ENCODE measurements at places on chromosomes 13 and 19. TPM values are rescaled to one million over a fixed set of nuclear protein-coding genes. Genes with fewer than 3 reads are reported as not detected.
A peak's percentile ranks its signal among the peaks of the same experiment; 100 is the strongest.

C1QTNF9B gene
- polyA plus RNA-seq: 2.5 TPM

TNNI3 gene
- polyA plus RNA-seq: 1.9 TPM

EPSTI1 gene
- 2.6 TPM for polyA plus RNA-seq

TYROBP gene
- polyA plus RNA-seq: 25.8 TPM

LRG1 gene
- 0.43 TPM for polyA plus RNA-seq

PROZ gene
- polyA plus RNA-seq: 0.17 TPM

UGGT2 gene
- polyA plus RNA-seq: 17.9 TPM

ZNF415 gene
- 9.6 TPM for polyA plus RNA-seq

TNFSF9 gene
- 0.58 TPM for polyA plus RNA-seq

GRCh38 chr19:33219261-33219815 is 6.3 kb downstream of the SLC7A10 start:
- no peak for DNase-seq

- DNase-seq: no peak
These were observed 44.0 kb upstream of the CYP2B6 start for GRCh38 chr19:40947114-40947513.

DNA sequence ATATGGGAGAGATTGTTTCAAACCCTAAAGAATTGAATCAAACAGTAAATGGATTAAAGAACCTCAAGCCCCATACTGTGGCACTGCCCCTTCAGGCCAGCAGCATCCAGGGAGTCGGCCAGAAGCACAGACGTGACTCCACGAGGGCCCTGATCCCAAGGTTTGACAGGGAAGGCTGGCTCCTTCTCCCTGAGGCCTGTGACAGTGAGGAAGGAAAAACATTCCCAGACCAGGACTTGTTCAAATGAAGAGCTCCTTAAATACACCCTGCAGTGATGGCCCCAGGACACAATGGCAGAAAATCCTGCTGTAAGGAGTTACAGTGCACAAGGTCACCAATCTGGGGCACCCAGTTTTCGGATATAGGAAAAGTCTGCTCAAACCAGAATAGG is 91.0 kb downstream of the COL4A1 start:
- DNase-seq: no peak

DNA sequence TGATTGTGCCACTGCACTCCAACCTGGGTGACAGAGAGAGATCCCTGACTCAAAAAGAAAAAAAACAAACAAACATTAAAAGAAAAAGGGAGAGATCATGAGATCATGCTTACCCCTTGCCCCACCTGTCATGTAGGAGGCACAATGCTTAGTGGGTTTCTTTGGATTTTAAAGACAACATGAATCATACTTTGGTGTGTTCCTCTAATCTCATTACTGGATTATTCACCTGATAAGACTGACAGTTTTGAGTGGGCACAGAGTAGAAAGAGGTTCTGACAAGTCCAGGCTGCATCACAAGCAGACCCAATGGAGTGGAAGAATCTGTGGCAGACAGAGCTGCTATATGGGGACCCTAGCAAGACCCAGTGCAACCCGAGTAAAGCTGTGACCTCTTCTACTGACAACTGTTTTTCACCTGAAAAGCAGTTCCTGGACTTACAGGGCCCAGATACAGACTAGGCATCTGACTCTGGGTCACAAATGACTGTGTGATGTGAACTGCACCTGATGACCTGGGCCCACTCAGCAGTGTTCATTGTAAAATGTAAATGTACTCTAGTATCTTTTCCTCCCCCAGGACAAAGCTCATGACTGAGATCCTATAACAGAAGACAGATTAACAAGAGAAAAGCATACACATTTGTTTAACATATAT is 28.9 kb upstream of the USP12 start:
- DNase-seq: no peak

- DNase-seq: no peak
These were observed 385.8 kb downstream of the KCNRG start for GRCh38 chr13:50401049-50401505.

- no peak for DNase-seq
These were observed 2.0 kb downstream of the LMTK3 start for GRCh38 chr19:48509467-48510194.

DNA sequence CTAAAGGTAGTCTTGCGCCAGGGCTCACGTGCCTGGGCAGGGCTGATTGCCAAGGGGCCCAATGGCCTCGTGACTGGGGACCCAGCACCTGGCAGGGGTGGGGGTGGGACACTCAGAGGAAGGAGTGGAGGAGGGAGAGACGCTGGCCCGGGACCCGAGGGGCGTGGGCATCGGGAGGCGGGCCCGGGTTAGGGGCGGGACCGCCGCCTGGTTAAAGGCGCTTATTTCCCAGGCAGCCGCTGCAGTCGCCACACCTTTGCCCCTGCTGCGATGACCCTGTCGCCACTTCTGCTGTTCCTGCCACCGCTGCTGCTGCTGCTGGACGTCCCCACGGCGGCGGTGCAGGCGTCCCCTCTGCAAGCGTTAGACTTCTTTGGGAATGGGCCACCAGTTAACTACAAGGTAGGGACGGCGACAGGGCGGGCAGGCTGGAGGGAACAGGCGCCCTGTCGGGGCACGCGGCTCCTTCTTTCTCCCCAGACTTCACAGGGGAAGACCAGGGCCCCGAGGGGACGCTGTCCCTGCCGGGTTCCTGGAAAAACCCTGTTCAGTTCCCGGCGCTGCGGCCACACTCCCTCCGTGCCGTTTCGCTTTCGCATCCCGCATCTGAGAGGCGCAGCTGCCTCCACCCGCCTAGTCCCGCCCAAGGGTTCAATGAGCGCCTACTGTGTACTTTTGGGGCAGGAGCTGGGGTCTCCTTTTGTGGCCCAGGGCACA is at the start of gene IFI30:
IFI30 (plus strand) TSS at position 242 of the 717 bp plus-strand sequence; CDS start at position 271, 29 bp downstream.
- no peak for DNase-seq

DNA sequence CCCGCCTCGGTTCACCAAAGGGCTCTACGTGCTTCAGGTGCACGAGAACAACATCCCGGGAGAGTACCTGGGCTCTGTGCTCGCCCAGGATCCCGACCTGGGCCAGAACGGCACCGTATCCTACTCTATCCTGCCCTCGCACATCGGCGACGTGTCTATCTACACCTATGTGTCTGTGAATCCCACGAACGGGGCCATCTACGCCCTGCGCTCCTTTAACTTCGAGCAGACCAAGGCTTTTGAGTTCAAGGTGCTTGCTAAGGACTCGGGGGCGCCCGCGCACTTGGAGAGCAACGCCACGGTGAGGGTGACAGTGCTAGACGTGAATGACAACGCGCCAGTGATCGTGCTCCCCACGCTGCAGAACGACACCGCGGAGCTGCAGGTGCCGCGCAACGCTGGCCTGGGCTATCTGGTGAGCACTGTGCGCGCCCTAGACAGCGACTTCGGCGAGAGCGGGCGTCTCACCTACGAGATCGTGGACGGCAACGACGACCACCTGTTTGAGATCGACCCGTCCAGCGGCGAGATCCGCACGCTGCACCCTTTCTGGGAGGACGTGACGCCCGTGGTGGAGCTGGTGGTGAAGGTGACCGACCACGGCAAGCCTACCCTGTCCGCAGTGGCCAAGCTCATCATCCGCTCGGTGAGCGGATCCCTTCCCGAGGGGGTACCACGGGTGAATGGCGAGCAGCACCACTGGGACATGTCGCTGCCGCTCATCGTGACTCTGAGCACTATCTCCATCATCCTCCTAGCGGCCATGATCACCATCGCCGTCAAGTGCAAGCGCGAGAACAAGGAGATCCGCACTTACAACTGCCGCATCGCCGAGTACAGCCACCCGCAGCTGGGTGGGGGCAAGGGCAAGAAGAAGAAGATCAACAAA is 2.6 kb downstream of the PCDH17 start:
- DNase-seq: no peak

DNA sequence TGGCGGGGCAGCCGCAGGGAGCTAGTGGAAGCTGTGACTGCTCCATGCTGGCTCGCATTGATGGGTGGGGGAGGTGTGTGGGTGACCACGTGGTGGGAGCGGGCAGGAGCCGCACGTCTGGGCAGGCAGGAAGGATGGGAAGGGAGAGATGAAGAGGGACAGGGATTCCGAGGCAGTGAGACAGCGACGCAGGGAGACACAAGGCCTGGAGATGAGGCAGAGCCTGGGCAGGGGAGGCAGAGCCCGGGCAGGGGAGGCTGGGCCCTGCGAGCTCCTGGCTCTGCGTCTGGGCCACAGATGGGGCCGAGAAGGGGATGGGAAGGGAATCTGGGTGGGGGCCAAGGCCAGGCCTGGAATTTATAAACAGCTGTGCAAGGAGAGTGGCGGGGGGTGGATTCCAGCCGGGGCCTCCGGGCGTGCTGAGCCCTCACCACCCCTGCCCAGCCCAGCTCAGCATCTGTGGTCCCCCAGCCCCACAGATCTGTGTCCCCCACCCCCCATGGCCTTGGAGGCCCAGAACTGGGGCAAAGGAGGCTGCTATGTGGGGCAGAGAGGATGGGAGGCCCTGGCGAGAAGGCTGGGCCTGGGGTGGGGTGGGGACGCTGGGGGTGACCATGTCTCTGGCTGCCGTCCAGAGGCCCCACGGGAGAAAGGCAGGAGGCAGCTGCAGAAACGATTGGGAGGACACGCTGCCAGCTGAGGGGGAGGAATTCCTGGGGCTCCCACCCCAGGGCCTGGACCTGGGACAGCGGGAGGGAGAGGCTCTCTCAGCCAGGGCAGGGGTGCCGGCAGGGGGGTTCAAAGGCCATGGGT is 6.0 kb downstream of the EHD2 start:
- peak; percentile 93 for DNase-seq

DNA sequence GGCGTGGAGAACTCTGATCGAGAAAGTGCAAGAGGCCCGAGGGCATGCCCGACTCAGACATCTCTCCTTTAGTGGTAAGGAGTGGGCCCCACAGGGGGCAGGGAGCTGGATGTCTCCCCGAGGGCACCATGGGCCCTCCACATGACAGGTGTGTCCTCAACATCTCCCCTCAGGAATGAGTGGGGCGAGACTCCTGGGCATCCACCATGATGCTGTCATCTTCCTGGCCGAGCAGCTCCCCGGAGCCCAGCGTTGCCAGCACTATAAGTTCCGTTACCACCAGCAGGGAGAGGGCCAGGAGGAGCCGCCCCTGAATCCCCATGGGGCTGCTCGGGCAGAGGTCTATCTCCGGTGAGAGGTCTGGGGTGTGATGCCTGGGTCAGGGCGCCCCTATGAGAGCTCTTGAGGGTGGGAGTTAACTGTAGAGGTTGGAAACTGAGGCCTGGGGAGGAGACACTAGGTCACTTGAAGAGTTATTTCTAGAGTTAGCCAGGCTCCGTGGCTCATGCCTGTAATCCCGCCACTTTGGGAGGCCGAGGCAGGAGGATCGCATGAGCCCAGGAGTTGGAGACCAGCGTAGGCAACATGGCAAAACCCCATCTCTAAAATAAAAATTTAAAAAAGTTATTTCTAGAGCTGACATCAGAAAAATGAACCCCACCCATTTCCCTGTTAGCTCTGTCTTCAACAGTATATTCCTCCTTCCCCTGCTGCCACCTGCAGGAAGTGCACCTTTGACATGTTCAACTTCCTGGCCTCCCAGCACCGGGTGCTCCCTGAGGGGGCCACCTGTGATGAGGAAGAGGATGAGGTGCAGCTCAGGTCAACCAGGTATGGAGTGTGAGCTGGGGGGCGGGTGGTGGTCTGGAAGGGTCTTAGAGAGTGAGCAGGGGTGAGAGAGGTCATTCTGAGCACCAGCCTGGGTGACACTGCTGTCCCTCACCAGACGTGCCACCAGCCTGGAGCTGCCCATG is 5.1 kb downstream of the IGFLR1 start:
- no peak for DNase-seq

GRCh38 chr19:18063463-18063862 is 23.3 kb downstream of the IL12RB1 start:
- DNase-seq: no peak

DNA sequence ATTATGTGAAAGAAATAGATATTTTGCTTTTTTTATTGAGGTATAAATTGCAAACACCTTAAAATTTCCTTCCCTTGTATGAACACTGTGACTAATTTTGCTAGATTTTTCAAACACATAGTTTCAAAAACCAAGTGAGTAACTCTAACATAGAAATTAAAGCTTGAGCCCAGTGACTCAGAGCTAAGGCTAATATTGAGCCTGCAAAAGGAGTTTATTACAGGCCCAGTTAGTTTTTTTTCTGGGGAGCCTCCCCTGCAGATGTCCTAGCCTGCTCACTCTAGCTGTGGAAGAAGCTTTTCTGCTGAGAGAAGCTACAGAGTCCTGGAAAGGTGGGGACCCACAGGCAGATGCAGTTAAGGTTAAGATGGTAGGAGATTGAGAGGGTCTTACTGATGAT is 3.4 kb downstream of the ZNF430 start:
- DNase-seq: no peak

DNA sequence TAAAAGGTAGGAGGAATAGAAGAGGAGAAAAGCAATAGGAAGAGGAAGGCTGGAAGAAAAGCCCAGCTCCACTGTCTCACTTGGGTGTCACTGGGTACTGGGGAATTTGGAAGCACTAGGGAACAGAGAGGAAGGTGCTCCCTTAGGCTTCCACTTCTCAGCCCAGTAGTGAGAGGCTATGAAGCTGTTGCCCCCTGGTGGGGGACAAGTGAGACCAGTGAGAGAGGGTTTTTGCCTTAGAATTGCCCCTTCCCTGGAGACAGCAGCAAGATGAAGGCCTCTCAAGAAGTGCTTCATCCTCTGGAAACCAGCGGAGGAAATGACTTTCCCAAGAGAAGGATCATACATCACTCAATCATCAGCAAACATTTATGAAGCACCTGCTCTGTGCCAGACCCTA is 4.7 kb upstream of the ZNF606 start:
- no peak for DNase-seq

GRCh38 chr13:56687131-56687530 is 453.6 kb upstream of the PRR20A start:
- no peak for DNase-seq

- DNase-seq: no peak
These were observed 35.3 kb upstream of the SLC10A2 start for GRCh38 chr13:103101500-103101899.

DNA sequence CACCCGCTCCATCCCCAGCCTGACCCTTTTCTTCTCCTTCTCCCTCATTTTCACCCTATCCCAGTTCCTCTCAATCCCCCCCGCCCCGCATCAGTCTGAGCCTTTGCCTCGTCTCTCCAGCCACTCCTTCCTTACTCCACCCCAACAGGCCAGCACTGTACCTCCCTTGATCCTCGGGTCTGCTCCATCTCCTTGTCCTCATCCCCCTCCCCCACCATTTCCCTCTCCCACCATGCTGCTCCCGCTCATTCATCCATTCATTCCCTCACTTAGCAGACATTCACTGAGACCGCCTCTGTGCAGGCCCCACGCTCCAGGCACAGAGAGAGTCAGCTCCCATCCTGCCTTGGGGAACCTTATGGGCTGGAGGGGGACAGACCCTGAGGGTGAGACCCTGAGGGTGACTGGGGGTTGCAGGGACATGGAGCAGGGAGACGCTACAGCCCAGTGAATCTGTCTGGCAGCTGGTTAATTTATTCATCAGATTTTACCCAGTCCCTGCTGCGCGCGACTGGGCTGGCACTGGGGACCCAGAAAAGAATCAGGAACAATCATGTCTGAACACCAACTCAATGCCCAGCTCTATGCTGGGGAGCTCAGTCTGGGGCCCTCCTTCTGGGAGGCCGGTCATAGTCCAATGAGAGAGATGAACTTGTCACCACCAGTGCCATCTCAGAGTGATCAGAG is 881 bp downstream of the ARHGAP33 start:
- no peak for DNase-seq

- no peak for DNase-seq
These were observed 82.7 kb downstream of the SLC10A2 start for GRCh38 chr13:102983496-102983895.
